ENCODE measurements at places on chromosomes 2 and 18. TPM values are rescaled to one million over a fixed set of nuclear protein-coding genes. Genes with fewer than 3 reads are reported as not detected.

The FBXO48 gene
- total RNA-seq = 0.49 TPM

The TMEM87B gene
- total RNA-seq = 18.8 TPM

The TRIM54 gene
- total RNA-seq = 0.68 TPM

The POTEJ gene
- total RNA-seq = not detected

The BUB1 gene
- total RNA-seq = 32.4 TPM

The ITM2C gene
- total RNA-seq = 78.0 TPM

The DSG4 gene
- not detected for total RNA-seq

The NEURL3 gene
- total RNA-seq = 1.6 TPM

The DNAJC10 gene
- 74.9 TPM for total RNA-seq

The CXCR1 gene
- not detected for total RNA-seq

The XDH gene
- 1.8 TPM for total RNA-seq
